GM23248 (cell line): ENCODE measurements at places on chromosomes 2 and 18. TPM values are rescaled to one million over a fixed set of nuclear protein-coding genes. Genes with fewer than 3 reads are reported as not detected.

GRCh38 chr2:164761737-164762460, 79.7 kb downstream of the COBLL1 start:
- DNase-seq, result no peak
- no peaks in the 10 kb centered on the region for H3K36me3 ChIP-seq
- H3K4me1 ChIP-seq, result 0 out of 2 replicates have a peak, but pooled peaks cover 6% of the 10 kb centered on the region

- DNase-seq, result peak; percentile 59
- no peak overlapping the region for H3K4me3 ChIP-seq
- no peak overlapping the region for H3K27ac ChIP-seq
- H3K4me1 ChIP-seq, result no peaks in the 10 kb centered on the region
Observed at GRCh38 chr2:209577376-209578357, 153.8 kb downstream of the MAP2 start.

DNA sequence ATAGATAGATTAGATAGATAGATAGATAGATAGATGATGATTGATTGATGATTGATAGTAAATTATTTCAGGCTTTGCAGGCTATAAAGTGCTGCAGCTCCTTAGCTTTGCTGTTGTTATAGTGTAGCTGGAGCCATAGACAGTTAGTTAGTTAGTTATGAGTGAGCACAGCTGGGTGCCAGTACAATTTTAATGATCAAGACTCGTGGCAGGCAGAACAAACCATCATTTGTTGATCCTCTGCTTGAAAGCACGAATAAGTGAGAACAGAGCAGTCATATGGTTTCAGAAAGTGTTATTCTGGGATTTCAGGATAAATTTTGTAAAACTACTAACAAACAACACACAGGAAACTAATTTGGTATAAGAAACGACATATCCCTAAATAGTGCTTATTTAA, 53.9 kb downstream of the THOC1 start:
- H3K36me3 ChIP-seq, result peaks cover 73% of the 10 kb centered on the region
- H3K27ac ChIP-seq, result no peak overlapping the region
- no peak for DNase-seq

- H3K27me3 ChIP-seq, result no peaks in the 10 kb centered on the region
- H3K27ac ChIP-seq, result no peak overlapping the region
- no peaks in the 10 kb centered on the region for H3K36me3 ChIP-seq
- DNase-seq, result no peak
Observed at GRCh38 chr2:158411748-158412147, 44.8 kb downstream of the CCDC148 start.

GRCh38 chr2:176132205-176133171, 3.0 kb downstream of the HOXD8 start:
- peak overlapping the region; percentile 97 for H3K27ac ChIP-seq
- H3K36me3 ChIP-seq, result no peaks in the 10 kb centered on the region
- H3K27me3 ChIP-seq, result no peaks in the 10 kb centered on the region
- H3K4me1 ChIP-seq, result peaks cover 31% of the 10 kb centered on the region
- peak; percentile 92 for DNase-seq

DNA sequence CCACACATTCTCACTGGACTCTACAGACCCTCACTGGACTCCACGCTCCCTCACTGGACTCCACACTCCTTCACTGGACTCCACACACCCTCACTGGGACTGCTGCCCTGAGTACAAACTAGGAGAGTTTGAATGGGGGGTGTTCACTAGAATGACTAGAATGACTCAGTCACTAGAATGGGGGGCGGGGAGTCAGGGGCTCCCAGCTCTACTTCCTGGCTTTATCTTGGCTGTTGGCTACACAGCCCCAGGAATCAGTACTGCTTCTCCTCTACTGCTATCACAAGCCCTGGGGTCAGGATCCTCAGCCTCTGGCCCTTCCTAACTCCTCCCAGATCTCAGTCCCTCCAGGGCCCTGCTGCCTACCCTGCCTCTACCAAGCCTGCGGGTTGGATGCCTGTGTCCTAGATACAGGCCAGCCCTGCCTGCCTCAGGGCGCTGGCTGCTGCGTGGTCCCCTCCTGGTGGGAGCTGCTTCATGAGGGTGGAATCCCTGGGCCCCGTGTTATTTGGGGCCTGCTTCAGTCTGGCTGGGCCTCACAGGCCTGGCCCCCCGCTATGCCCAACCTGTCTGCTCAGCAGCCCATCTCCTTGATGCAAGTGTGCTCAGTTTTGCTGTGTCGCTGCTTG, 7.8 kb downstream of the PTMA start:
- peak overlapping the region; percentile 47 for H3K27ac ChIP-seq
- peak; percentile 58 for DNase-seq
- H3K36me3 ChIP-seq, result no peaks in the 10 kb centered on the region
- no peak overlapping the region for H3K4me3 ChIP-seq
- peaks cover 38% of the 10 kb centered on the region for H3K4me1 ChIP-seq

KLHL14 gene
- not detected in 2 replicates for total RNA-seq

- H3K27me3 ChIP-seq, result no peaks in the 10 kb centered on the region
- H3K36me3 ChIP-seq, result no peaks in the 10 kb centered on the region
- H3K4me3 ChIP-seq, result no peak overlapping the region
Observed at GRCh38 chr2:15436195-15436594, 124.9 kb downstream of the NBAS start.

FBXO48 gene
- total RNA-seq, result 0.38 and 0.65 TPM in 2 replicates

PTH2R gene
- total RNA-seq, result not detected in 2 replicates

ATOH8 gene
- total RNA-seq, result 40.7 and 50.1 TPM in 2 replicates

CABYR gene
- 2.9 and 4.9 TPM in 2 replicates for total RNA-seq

AMER3 gene
- not detected in 2 replicates for total RNA-seq

DNA sequence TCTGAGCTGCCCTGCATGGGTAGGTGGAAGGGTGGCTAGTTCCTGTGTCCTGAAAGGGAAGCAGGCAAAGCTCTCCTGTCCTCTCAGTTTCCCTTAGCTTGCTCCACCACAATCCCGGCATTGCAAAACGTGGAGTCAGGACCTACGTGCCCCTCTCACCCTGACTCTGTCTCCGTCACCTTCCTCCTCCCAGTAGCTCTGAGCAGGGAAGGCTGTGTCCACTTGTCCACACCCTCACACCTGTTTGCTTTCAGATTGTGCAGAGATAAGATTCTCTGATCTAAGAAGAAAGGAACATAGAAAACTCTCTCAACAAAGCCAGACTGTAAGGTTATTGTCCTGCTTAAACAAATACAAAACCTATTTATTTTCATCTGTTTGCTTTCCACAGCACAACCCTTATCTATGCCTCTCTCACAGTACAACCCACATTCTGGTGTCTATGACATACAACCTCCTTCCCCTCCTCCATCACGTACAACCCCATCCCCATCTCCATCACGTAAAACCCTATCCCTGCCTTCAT, 79.0 kb downstream of the ALPK2 start:
- H3K27me3 ChIP-seq, result no peaks in the 10 kb centered on the region
- no peak for DNase-seq
- H3K27ac ChIP-seq, result no peak overlapping the region
- peaks cover 26% of the 10 kb centered on the region; the same call in 1 of the 2 replicates for H3K36me3 ChIP-seq

GRCh38 chr18:74947417-74947816, 261.5 kb downstream of the PTGR3 start:
- no peak for DNase-seq
- H3K36me3 ChIP-seq, result no peaks in the 10 kb centered on the region
- no peaks in the 10 kb centered on the region for H3K27me3 ChIP-seq
- H3K27ac ChIP-seq, result no peak overlapping the region
- no peak overlapping the region for H3K4me3 ChIP-seq
- H3K4me1 ChIP-seq, result peaks cover 26% of the 10 kb centered on the region

SIGLEC15 gene
- 0.22 and 0.38 TPM in 2 replicates for total RNA-seq

MC5R gene
- not detected in 2 replicates for total RNA-seq

DNA sequence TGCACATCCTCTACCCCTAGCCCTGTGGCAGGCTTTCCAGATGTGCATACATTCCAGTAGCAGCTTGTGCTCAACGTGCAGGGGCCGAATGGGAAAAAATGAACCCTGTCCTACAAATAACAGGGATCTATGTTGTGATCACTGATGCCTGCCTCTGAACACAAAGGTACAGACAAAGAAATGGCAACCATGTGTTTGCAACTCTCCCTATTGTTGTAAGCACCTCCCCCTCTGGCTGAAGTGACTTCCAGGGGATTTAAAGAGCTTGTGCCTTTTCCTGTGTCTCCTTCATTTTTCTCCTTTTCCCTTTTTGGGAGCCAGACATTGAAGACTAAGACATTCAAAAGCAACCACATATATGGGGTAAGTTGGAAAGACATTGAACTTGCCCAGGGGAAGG, 21.6 kb downstream of the ARHGAP25 start:
- no peak for DNase-seq
- H3K27ac ChIP-seq, result no peak overlapping the region
- peaks cover 14% of the 10 kb centered on the region; the same call in 1 of the 2 replicates for H3K27me3 ChIP-seq
- H3K4me1 ChIP-seq, result peaks cover 8% of the 10 kb centered on the region; the same call in 1 of the 2 replicates
- no peak overlapping the region for H3K4me3 ChIP-seq

REG3G gene
- total RNA-seq, result not detected in 2 replicates

- peak overlapping the region; percentile 36 for H3K4me3 ChIP-seq
- H3K27ac ChIP-seq, result peak overlapping the region; percentile 88
- no peaks in the 10 kb centered on the region for H3K36me3 ChIP-seq
- DNase-seq, result peak; percentile 93
Observed at GRCh38 chr2:237497838-237498186, 10.8 kb downstream of the MLPH start.

DNA sequence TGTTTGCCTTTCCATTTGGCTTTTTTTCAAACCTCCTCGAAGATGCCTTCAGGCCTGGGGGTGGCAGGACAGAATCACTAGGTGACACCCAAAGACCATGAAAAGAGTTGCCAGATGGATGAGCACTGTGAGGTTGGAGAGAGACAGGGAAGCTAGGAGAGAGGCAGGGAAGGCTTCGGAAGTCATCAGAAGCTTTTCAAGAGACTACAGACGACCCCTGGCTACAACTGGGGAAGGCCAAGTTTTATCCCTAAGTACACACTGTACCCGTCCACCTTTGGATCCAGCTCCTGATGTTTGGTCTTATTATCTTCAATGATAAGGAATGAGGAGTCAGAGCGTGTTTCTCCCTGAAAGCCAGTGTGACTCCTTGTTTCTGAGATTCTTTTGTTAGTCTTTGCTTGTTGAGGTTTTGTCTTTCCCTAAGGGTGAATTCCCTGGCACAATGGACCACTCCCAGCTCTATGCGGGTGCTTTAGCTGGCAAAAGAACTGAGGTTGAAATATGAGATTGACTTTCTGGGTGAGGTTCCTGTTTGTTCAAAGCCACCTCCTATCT, 33.4 kb upstream of the SLC9A2 start:
- peaks cover 14% of the 10 kb centered on the region for H3K27me3 ChIP-seq
- no peak overlapping the region for H3K4me3 ChIP-seq
- H3K4me1 ChIP-seq, result no peaks in the 10 kb centered on the region
- H3K27ac ChIP-seq, result no peak overlapping the region

GRCh38 chr2:120556911-120557310, 178.8 kb upstream of the GLI2 start:
- no peak overlapping the region for H3K27ac ChIP-seq
- H3K27me3 ChIP-seq, result no peaks in the 10 kb centered on the region
- H3K4me1 ChIP-seq, result peaks cover 27% of the 10 kb centered on the region
- H3K36me3 ChIP-seq, result no peaks in the 10 kb centered on the region
- no peak for DNase-seq

- no peaks in the 10 kb centered on the region for H3K36me3 ChIP-seq
- no peaks in the 10 kb centered on the region for H3K27me3 ChIP-seq
- H3K27ac ChIP-seq, result no peak overlapping the region
- H3K4me3 ChIP-seq, result no peak overlapping the region
Observed at GRCh38 chr2:212935752-212936151, 215.7 kb downstream of the IKZF2 start.

NPPC gene
- not detected in 2 replicates for total RNA-seq

- no peak for DNase-seq
- H3K27me3 ChIP-seq, result no peaks in the 10 kb centered on the region
- H3K36me3 ChIP-seq, result no peaks in the 10 kb centered on the region
- H3K4me3 ChIP-seq, result no peak overlapping the region
- H3K4me1 ChIP-seq, result peaks cover 19% of the 10 kb centered on the region
Observed at GRCh38 chr2:212596276-212596675, 57.7 kb upstream of the ERBB4 start.

ZNF521 gene
- total RNA-seq, result 12.1 and 17.9 TPM in 2 replicates

- no peaks in the 10 kb centered on the region for H3K36me3 ChIP-seq
- peak; percentile 24 for DNase-seq
- H3K4me3 ChIP-seq, result no peak overlapping the region
- no peaks in the 10 kb centered on the region; the same call in 1 of the 2 replicates for H3K27me3 ChIP-seq
Observed at GRCh38 chr2:68931799-68932198, 20.9 kb downstream of the GKN2 start.

GRCh38 chr2:36819095-36819711, 122.7 kb downstream of the VIT start:
- no peaks in the 10 kb centered on the region for H3K4me1 ChIP-seq
- no peak overlapping the region for H3K27ac ChIP-seq
- no peaks in the 10 kb centered on the region for H3K36me3 ChIP-seq
- H3K27me3 ChIP-seq, result 0 out of 2 replicates have a peak, but pooled peaks cover 3% of the 10 kb centered on the region

DNA sequence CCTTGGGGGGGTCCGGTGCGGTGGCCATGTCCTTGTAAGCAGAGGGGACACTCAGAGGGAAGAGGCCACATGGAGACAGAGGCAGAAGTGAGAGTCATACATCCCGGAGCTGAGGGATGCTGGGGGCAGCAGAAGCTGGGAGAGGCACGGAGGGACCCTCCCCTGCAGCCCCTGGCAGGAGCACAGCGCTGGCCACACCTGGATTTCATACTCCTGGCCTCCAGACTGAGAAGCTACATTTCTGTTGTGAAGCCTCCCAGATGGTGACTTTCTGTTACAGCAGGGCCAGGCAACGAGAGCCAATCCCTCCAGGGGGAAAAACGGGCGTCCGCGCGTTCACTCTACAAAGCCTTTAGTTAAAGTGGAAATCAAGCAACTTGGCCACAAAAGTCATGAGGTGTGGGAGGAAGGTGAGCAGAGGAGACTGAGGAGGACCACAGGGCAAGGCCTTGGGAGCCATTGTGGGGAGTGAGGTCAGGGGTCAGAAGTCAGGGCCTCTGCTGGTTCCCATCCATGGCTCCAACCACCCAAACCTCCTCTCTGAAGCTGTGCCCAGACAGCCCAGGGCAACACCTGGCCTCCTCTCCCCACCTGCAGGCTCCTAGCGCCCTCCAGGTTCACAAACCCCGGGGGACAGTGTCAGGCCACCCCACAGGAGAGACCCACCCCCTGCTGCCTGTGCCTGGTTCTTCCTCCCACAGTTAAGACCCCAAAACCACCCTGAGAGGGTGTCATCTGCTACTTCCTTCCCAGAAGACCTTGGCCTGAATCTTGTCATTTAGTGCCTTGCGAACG, 4.5 kb upstream of the MBP start:
- H3K36me3 ChIP-seq, result no peaks in the 10 kb centered on the region
- H3K4me3 ChIP-seq, result no peak overlapping the region
- no peaks in the 10 kb centered on the region for H3K27me3 ChIP-seq
- no peak overlapping the region for H3K27ac ChIP-seq

DNA sequence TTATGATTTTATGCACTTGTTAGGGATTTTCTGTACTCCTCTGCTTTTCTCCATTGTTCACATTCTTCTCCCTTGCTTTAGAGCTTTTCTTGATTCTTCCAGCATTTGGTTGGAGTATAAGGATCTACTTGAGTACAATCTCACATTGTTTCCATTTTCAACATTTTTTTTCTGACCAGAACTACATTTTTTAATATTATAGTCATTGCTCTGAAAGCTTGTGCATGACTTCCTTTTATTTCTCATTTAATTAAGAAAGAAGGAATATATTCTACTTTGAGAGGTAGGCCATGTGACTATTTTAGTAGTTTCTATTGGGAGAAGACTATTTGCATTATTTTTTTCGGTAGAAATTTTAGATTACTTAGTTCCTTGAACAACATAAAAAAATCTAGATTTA, 200.4 kb downstream of the TMEM247 start:
- H3K36me3 ChIP-seq, result peaks cover 2% of the 10 kb centered on the region; the same call in 1 of the 2 replicates
- H3K4me1 ChIP-seq, result peaks cover 31% of the 10 kb centered on the region
- DNase-seq, result peak; percentile 70
- peak overlapping the region; percentile 36 for H3K27ac ChIP-seq
